ENCODE measurements at places on chromosomes 16 and 17.

GRCh38 chr17:65013613-65014391, 42.7 kb downstream of the GNA13 start:
- peak; percentile 64 for DNase-seq

DNA sequence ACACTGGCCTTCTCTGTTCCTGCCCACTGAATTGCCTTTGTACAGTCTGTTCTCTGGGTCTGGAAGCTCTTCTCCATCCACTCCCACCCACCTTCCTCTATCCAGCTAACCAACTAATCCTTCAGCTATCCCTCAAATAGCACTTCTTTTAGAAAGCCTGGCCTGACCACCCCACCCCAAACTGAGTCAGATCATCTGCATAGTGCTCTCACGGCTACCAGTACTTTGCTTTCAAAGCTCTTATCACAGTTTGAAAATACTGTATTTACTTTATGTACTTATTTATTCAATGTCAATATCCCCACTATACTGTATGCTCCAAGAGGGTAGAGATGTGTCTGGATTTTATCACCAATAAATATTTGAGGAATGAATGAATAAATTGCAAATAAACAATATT, 4.5 kb upstream of the CLDN7 start:
- no peak for DNase-seq

GRCh38 chr16:5642436-5642835, 544.8 kb upstream of the EEF2KMT start:
- DNase-seq, result no peak

- no peak for DNase-seq
Observed at GRCh38 chr17:64255764-64256163, 7.3 kb downstream of the TEX2 start.

DNA sequence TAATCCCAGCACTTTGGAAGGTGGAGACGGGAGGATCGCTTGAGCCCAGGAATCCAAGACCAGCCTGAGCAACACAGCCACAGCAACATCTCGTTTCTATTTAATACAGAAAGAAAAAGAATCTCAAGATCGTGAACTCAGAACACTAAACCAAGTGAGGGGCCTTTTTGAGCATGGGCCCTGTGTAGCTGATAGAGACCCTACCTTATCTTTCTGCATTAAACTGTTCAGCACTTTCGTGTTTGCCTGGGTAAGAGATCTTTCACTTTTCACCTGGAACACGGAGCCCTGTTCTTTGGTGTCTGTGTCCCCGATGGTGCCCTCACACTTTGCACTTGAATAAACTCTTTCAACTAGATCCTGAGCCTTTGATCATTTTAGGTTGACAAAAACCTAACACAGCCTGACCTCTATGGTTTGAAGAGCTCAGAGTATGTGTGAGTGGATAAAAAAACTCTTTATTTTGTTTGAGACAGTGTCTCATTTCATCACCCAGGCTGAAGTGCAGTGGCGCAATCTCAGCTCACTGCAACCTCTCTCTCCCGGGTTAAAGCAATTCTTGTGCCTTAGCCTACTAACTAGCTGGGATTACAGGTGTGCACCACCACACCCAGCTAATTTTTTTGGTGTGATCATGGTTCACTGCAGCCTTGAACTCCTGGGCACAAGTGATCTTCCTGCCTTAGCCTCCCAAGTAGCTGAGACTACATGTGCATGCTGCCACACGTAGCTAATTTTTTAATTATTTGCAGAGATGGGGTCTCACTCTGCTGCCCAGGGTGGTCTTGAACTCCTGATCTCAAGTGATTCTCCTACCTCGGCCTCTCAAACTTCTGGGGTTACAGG, 83.8 kb upstream of the GRIN2A start:
- no peak for DNase-seq

DNA sequence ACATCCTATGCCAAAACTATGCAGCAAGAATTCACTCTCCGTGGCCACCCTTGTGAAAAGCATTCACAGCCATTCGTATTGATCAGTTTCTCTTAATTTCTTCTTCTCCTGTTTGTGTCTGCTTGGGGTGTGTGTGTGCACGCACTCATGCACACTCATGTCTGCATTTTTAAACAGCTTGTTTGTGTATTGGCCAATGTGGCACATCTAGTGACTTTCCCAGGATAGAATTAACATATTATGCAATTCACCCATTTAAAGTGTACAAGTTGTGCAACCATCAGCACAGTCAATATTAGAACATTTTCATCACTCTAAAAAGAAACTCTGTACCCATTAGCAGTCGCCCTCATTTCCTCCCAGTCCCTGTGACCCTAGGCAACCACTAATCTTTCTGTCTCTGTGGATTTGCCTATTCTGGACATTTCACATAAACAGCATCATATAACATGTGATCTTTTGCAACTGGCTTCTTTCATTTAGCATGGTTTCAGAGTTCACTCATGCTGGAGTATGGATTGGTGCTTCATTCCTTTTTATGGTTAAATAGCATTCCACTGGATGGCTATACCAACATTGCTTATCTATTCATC, 20.1 kb downstream of the IRX3 start:
- no peak for DNase-seq

GRCh38 chr16:57648125-57648524, 19.7 kb downstream of the ADGRG1 start:
- DNase-seq, result no peak

- peak; percentile 66 for DNase-seq
Observed at GRCh38 chr17:60142872-60143499, 6.8 kb upstream of the CA4 start.

- DNase-seq, result no peak
Observed at GRCh38 chr16:29858149-29858849, 4.7 kb downstream of the CDIPT start.

DNA sequence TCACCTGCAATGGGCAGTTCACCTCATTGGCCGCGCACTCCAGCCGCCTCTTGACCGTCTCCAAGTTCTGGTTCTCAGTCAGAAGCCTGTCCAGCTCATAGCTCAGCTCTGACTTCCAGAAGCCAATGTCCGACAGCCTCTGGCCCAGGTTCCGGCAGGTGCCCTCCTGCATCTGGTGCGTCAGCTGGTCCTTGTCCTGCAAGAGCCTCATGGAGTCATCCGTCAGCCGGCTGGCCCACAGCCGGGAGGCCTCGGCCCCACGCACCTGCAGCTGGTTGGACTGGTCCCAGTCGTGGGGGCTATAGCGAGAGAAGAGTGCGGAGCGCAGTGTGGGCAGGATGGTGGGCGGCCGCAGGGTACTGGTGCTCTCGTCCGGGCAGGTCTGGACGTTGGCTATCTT, 424 bp downstream of the TEKT5 start:
- DNase-seq, result no peak

- no peak for DNase-seq
Observed at GRCh38 chr16:10972819-10973464, 28.6 kb downstream of the CLEC16A start.

DNA sequence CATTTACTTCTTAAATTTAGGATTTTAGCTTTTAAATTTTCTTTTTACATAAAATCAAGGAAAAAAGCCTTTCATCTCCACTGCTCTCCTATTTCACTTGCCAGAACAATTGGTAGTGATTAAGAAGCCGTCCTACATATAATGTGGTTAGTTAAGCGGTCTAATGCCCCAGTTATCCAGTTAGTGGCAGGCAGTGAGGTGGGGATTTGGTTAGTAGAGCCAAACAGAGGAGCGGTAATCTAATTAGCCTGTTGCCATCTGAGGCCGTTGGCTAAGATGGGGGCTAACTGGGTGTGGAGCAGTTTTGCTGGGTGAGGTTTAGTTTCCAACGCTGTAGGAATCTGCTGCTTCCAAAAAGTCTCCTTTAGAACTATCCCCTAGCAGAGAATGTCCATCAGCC, 22.4 kb downstream of the SNX11 start:
- no peak for DNase-seq

DNA sequence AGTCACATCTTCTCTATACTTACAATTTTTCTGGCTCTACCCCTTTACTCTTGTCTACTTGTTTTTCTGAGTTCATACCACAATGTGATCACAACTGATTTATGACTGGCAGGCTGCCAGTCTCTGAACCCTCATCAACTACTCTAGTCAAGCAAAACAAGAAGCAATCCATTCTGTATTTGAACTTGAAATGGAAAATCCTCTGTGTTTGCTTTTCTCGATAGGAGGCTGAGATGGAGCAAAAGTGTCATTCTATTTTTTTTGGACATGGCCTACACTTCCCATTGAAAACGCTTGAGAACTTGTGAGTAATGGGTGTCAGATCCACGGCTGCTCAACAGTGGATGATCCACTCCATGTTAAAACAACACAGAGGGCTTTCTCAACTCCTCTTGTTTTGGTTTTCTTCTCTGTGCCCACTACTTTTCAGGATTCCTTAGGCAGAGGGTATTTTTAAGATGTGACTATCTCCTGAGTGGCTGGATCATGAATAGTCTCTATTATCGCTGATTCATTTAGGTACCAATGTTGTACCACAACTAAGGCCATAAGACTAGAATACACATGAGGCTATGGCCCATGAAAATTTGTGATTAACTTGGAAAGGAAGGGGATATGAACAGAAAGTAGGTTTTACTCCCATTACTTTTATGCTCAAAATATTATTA, 11.7 kb downstream of the TMEM100 start:
- DNase-seq, result no peak

- DNase-seq, result no peak
Observed at GRCh38 chr16:27586711-27587110, 36.8 kb downstream of the KATNIP start.

DNA sequence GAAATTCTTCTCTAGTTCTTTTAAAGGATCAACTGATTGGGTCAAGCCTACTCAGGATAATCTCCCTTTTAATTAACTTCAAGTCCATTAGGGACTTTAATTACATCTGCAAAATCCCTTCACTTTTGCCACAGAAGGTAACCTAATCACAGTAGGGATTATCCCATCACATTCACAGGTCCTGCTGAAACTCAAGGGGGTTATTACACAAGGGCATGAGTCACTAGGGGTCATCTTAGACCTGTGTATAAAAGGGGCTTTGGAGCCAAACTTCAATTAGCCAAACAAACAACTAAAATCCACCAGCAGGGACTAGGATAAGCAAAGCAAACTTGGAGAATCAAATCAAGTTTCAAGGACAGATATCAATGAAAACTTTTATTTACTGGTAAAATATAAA, 19.4 kb downstream of the CIAPIN1 start:
- no peak for DNase-seq

GRCh38 chr16:27326738-27327585, 13.2 kb downstream of the IL4R start:
- DNase-seq, result peak; percentile 47

DNA sequence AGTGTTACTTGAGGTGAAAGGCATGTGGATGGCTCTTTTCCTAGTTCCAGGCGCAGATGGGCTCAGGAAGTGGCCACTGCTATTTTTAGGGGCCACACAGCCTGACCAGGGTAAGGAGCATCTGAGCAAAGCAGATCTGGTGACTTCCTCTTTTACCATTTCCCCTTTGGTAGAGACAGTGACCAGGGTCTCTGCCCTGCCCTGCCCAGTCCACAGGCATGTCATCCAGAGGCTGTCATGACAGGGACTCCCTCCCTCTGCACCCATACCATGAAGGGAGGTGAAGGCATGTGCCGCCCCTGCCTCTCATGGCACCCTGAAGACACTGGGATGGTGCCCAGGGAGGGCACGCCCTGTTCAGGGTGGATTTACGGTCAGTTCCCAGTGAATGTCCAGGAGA, 2.2 kb downstream of the PLA2G15 start:
- DNase-seq, result no peak

DNA sequence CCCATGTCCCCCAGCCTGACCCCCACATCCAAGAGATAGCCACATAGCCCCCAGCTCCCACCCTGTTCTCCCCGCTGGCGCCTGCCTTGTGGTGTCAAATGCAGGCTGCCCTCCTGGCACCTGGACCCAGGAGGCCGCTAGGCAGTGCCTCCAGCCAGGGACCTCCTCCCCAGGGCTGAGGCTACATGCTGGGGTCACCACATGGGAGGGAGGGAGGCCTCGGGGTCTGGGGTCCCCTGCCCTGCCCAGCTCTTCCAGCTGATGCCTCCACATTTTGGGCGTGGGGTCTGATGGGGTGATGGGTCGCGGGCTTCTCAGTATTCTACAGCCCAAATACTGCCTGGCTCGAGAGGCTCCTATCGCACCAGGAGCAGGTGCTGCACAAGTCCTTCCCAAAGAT, 9.5 kb downstream of the TBC1D26 start:
- DNase-seq, result no peak
